ENCODE measurements at places on chromosomes 1 and 21.

DNA sequence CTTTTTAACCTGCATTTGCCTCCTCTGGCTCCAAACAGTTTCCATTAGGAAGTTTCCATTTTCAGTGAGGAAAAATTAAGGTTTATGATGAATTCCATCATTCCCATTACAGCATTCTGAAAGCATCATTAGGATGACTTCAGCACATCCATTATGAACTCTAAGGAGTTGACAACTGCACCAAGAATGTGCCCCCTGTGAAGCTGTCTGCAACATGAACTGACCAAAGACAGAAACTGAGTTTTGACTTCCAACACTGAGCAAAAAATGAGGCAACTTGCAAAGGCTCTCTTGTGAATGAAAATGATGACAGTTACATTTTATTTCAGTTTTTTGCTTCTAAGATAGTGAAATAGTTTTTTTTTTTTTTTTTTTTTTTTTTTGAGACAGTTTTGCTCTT is 18.3 kb upstream of the KCNE1 start:
- DNase-seq: no peak

- no peak for DNase-seq
Measured at GRCh38 chr21:40200946-40201345, 333.7 kb downstream of the PCP4 start.

DNA sequence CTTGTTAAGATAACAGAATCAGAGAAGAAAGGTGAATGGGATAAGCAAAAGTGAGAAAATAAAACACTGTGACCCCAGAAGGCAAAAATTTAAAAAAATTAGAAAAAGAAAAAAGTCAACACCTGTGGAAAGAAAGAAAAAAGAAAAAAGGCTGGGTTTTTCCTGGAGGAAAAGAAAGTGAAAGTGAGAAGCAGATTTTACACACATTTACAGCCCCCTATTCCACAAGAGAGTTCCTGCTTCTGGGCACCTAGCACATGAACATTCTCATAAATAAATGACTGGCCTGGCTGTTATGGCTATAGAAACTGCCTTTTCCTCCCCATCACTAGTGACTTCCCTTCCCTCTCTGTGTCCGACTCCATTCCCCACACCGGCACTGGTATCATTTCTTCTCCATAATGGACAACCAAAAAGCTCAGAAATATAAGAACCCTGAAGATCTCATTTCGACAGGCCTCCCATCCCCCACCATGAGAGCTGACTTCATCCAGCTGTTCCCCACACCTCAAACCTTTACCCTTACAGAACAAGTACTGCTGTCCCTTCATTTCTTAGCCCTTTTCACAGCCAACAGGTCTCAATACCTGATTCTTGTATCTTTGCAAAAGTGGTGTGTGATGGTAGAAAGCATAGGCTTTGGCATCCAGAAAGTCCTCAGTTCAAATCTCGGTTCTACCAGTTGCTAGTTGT is 12.6 kb downstream of the MTF1 start:
- DNase-seq: no peak

- DNase-seq: no peak
Measured at GRCh38 chr1:3049905-3050304, 19.1 kb upstream of the PRDM16 start.

DNA sequence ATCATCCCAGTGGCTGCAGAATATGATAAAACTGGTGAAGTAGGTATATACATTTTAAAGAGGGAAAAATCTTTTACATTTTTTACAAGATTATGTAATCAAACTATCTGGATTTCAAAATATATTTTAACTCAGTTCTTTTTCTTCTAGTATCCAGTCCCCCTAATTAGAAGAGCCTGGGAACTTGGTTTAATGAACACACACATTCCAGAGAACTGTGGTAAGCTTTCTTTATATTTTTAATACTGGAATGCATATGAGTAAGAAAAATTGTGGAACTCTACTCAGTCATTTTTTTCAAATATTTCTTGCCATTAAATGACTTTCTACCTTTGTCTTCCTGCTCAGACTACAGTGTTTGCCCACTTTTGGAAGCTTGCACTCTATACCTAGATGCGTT is 8.2 kb downstream of the ACADM start:
- DNase-seq: no peak

DNA sequence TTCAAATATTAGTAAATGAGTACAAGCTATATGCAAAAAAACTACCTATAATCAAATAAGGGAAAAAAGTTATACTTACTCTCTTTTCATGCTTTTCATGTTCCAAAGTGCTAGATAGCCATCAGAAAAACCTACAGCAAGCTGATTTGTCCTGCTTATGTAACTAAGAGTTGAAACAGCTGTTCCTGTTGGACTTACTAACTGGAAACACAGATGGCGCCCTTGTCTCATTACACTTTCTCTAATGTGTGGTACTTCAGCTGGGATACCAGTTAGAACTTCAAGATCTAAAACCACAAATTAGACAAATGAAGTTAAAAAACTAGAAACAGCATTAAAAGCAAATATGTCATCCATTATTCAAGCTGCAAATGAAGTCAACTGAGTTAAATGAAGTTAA is 24.3 kb downstream of the AHCTF1 start:
- DNase-seq: no peak

DNA sequence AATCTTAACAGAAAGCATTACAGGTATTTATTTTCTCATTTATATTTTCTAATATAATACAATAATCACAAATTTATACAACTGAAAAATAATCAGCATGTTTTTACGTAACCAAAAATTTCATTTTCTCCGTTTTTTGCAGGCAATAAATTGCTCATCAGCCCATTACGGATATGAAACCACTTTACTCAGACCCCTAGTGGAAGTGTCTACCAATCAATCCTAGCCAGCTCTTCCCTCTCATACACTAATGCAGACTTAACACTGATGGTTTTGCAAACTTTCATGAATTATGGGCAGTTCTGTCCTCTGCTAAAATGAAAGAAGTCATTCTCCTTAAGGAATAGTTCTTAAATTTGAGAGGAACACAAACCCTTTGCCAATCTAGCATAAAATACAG is 124.7 kb downstream of the EIF4G3 start:
- no peak for DNase-seq
